ENCODE measurements at places on chromosomes 13 and 19. TPM values are rescaled to one million over a fixed set of nuclear protein-coding genes. Genes with fewer than 3 reads are reported as not detected.

GRCh38 chr19:49342291-49342721, 7.1 kb downstream of the CD37 start:
- no peaks in the 10 kb centered on the region for H3K27me3 ChIP-seq
- peaks cover 2% of the 10 kb centered on the region for H3K4me1 ChIP-seq
- peaks cover 10% of the 10 kb centered on the region for H3K36me3 ChIP-seq
- no peak overlapping the region for H3K27ac ChIP-seq

- no peak overlapping the region for H3K4me3 ChIP-seq
- H3K27me3 ChIP-seq = no peaks in the 10 kb centered on the region
- no peak for DNase-seq
- H3K27ac ChIP-seq = no peak overlapping the region
- no peaks in the 10 kb centered on the region for H3K36me3 ChIP-seq
Observed at GRCh38 chr13:112580211-112580610, 7.7 kb downstream of the TUBGCP3 start.

DNA sequence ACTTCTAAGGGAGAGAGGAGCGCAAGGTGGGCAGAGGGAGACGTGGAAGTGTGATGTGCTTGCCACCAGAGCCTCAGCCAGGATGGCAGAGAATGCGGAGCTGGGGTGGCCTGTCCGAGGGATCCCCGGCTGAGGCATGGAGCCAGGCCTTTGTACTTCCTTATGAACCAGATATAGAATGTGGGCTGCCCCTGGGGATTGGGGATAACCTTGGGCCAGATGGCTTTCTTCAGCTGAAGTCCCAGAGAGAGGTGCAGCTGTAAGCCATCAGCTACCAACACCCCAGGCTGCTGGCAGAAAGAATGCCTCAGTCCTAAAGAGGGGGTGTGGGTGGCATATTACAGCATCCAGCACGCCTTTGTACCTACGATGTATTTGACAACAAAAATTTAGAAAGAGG, 25.5 kb upstream of the FBXO17 start:
- H3K27me3 ChIP-seq = no peaks in the 10 kb centered on the region
- DNase-seq = no peak
- H3K4me3 ChIP-seq = no peak overlapping the region
- no peaks in the 10 kb centered on the region for H3K36me3 ChIP-seq

PRTN3 gene
- polyA plus RNA-seq = 2.7 TPM

- no peak overlapping the region for H3K4me3 ChIP-seq
- no peaks in the 10 kb centered on the region for H3K36me3 ChIP-seq
- H3K27ac ChIP-seq = no peak overlapping the region
Observed at GRCh38 chr13:72221276-72221962, 354.4 kb upstream of the DACH1 start.

GRCh38 chr19:12689012-12689411, 1.2 kb downstream of the GNG14 start:
- H3K4me3 ChIP-seq = no peak overlapping the region
- H3K36me3 ChIP-seq = no peaks in the 10 kb centered on the region
- no peak for DNase-seq
- H3K27ac ChIP-seq = no peak overlapping the region

PDX1 gene
- 0.10 TPM for polyA plus RNA-seq

DNA sequence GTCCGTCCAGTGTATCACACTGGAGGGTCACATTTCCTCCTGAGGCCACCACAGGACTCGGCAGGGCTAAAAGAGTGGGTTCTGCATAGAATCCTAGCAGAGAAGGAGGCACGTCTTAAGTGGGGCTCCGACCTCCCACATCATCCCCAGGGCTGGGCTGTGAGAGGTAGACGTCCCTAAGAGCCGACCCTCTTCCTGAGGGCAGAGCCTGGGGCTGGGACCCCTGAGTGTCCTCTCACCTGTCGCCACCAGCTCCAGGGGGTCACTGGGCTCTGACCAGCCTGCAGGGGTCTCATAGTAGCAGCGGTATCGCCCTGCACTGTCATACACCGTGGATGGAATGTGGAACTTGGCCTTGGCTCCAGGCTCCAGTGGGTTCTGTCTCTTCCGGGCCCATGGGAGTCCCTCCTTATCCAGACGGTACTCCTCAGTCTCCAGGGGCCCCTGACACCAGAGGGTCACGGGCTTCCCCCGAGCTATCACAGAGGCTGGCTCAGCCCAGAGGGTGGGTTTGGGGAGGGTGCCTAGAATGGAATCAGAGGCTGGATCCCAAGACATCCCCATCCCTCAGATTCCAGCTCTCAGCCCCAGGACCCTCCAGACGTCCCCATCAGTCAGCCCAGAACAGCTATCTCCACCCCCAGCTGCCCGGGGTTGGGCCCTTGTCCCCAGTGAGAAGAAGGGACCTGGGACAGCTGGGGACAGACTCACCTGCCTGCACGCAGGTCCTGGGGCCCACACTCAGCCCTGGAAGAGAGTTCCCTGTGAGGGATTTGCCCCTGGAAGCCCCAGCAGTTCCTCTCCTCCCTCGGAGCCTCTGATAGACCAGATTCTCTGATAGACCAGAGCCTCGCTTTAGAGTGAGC, 590 bp downstream of the LILRB5 start:
- no peaks in the 10 kb centered on the region for H3K36me3 ChIP-seq
- no peak overlapping the region for H3K27ac ChIP-seq
- no peaks in the 10 kb centered on the region for H3K27me3 ChIP-seq
- H3K4me3 ChIP-seq = no peak overlapping the region
- no peaks in the 10 kb centered on the region for H3K4me1 ChIP-seq

DNA sequence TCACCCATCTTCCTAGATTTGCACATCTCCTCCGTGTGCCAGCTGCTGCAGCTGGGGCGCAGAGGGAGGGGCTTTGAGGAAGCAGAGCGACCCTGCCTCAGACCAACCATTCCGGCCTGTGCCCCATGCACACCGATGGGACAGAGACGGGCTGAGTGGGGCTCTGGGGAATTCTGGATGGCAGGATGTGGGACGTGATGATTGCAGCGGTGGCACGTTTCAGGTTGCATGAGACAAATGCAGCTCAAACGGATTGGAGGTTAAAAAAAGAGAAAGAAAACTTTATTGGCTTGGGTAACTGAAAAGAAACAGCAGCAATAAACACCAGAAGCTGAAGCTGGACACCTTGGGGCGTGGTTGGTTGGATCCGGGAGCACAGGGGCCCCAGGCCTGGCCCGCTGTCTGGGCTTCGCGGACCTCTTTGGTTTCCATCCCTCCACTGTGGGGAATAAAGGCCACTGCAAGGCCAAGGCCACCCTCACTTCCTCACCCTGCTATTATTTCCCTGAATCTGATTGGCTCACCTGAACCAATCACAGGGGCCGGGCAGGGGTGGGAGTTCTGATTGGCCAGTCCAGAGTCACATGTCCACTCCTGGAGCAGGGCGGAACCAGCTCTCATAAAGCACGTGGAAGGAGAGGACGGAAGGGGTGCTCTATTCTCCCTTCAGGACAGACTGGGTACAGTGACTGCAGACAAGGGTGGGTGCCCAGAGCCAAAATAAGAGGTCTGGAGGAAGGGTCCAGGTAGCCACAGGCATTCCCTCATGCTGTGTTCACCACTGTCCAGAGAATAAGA, 6.1 kb upstream of the ZNF787 start:
- H3K27ac ChIP-seq = no peak overlapping the region
- H3K27me3 ChIP-seq = no peaks in the 10 kb centered on the region
- no peaks in the 10 kb centered on the region for H3K36me3 ChIP-seq

All from liver (tissue), 10 donors.